ENCODE measurements at places on chromosomes 4 and X.

DNA sequence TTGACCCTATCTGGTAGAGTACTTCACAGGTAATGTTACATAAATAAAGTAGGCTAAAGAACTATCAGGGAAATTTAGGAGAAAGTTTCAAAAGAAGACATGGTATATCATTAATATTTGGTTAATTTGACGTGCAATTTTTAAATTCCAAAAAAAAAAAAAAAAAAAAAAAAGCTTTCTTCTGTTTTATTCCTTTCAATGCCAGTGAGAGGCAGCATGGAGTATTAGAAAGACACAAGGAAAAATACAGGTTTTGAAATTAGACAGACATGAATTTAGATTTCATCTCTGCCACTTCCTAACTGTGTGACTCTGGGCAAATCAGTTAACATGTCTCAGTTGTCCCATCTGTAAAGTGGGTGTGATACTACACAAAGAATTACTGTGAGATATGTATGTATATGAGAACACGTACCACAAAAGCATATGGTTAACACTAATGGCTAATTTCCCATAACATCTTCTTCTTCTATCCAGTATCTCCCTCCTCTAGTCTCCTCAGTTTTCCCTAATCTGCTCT lies 132.5 kb downstream of the GPC3 start:
- DNase-seq: no peak

DNA sequence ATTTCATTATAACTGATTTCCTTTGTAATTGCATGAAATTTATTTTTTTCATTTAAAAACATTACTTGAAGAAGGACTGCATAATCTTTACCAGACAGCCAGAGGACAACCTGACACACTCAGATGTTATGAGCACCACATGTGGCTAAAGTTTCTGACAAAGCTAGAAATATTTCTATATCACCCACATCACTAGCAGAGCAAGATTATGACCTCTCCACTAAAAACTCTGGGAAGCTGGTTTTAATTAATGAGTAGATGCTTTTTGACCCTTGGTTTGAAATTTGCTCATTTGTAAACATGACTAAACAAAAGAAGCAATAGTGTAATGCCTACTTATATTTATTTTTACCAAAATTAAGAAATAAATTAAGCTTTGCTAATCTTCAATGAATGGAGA lies 661.5 kb upstream of the EPHA5 start:
- DNase-seq: no peak

GRCh38 chr4:55237839-55238238 lies 108.2 kb upstream of the SRD5A3 start:
- no peak for DNase-seq

DNA sequence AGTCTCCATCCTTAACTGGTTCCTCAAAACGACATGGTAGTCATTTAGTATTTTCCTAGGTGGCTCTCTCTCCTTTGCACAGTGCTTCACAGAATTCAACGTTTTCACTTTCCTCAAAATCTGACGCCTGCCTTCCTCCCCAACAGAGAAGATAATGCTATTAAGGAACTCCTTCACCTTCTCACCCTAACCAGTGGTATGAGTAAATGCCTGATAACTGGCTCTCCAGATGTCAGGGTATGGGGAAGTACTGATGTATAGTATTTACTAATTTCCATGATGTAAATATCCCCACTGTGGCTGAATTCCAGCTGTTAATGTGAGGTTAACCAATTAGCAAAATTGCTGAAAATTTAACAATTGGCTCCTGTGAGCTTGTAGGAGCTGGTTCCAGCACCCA lies 28.8 kb upstream of the NSUN7 start:
- DNase-seq: no peak

- DNase-seq: no peak
Observed at GRCh38 chr4:8340781-8341241, 71.3 kb downstream of the HTRA3 start.

- no peak for DNase-seq
Observed at GRCh38 chr4:121666091-121666679, 30.6 kb downstream of the ANXA5 start.

GRCh38 chr4:60389633-60390032 lies 810.5 kb upstream of the ADGRL3 start:
- DNase-seq: no peak

- DNase-seq: no peak
Observed at GRCh38 chr4:81786063-81786763, 314.5 kb upstream of the RASGEF1B start.

GRCh38 chr4:23942471-23942870 lies 52.6 kb upstream of the PPARGC1A start:
- no peak for DNase-seq

- no peak for DNase-seq
Observed at GRCh38 chrX:13721371-13721770, 13.0 kb downstream of the TRAPPC2 start.

DNA sequence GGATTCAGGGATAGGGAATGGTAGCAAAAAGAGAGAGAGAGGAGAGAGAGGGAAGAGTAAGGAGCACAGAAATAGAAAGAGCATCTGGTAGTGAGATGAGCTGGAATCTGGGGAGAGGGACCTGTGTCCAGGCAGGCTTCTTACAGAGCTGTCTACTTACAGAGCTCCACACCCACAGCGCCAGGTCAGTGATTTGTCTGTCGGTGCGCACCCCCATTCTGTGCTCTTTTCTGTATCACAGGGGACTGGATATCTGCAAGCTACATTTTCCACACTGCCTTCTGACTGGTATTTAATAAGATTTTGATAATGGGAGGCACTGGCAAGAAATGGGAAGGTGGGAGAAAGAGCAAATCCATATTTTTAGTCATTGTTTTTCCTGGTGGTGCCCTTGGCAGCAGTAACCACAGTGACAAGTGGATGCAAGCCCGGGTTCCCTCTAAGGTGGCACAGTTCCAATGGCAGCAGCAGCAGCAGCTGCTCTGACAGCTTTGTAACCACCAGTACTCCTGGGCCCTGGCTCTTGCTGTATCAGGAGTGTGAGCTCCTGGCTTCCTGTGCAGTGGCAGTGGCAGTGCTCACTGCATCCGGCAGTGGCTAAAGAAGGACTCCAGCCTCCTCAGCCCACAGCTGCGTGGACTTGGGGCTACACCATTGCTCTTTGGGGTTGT lies 300.5 kb downstream of the TRIML1 start:
- no peak for DNase-seq

DNA sequence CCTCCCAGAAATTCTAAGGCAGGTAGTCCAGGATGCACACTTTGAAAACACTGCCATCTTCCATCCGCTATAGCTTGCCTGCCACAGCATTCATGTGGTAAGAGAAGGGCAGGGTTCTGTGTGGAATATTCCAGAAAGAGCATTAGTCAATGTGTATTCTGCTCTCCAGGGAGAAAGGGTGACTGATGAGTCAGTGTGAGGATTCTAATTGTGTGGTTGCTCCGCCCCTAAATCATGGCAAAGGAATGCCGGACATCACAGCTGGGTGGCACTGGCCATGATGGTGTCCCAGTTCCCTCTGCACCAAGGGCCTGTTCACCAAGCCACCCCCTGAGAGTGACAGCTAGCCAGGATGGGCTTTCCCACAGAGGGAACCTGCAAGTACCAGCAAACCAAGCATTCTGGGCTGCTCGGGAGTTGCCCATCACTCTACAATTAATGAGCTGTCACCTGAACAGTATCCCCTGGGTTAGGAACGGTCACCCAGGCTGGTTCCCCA lies 9.5 kb downstream of the IDS start:
- DNase-seq: no peak

GRCh38 chr4:146458594-146458993 lies 63.1 kb downstream of the SLC10A7 start:
- DNase-seq: no peak

- no peak for DNase-seq
Observed at GRCh38 chrX:17798921-17799320, 61.6 kb downstream of the SCML1 start.

GRCh38 chrX:155052738-155053498 lies 18.0 kb downstream of the CMC4 start:
- no peak for DNase-seq

DNA sequence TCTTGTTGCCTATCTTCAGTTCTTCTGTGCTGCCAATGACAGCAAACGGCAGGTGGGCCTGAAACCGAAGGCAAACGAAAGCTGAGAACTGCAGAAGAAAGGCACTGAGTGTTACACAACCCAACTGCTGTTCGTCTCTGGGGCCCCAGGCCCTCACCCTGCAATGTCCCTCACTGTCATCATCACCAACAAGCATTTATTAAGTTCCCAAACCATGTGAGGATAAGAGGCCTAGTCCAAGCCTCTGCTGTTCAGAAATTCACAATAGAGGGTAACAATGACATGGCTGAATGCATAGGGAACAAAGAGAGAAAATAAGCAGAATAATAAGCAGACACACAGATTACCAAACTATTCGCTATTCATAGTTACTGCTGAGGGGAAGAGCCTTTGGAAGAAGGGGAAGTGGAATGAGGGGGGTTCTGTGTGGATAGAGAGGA lies 34.5 kb upstream of the NKRF start:
- no peak for DNase-seq

- no peak for DNase-seq
Observed at GRCh38 chrX:82676386-82676785, 831.7 kb upstream of the POU3F4 start.

DNA sequence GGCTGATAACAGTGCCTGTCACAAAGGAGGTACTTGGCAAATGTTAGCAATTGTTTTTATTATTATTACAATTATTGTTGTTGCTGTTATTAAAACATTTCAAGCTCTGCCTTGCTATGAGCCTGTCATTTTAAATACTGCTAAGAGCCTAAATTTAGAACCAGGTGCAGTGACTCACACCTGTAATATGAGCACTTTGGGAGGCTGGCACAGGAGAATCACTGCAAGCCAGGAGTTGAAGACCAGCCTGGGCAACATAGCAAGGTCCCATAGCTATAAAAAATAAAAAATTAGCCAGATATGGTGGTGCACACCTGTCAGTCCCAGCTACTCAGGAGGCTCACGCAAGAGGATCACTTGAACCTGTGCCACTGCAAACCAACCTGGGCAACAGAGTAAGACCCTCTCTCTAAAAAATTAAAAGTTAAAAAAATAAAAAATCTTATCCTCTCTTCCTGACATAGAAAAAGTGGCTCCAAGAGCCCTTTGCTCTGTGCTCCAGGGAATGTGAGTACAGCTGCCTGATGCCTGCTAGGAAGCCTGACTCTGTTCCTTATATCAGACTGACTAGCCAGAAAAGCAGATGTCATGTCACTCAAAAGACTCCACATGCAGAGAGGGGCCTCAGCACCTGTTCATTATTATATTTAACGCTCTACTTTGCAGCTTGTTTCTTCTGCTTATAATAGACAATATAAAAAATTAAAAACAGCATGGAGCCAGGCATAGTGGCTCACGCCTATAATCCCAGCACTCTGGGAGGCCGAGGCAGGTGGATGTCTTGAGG lies 234.0 kb downstream of the OPHN1 start:
- no peak for DNase-seq

DNA sequence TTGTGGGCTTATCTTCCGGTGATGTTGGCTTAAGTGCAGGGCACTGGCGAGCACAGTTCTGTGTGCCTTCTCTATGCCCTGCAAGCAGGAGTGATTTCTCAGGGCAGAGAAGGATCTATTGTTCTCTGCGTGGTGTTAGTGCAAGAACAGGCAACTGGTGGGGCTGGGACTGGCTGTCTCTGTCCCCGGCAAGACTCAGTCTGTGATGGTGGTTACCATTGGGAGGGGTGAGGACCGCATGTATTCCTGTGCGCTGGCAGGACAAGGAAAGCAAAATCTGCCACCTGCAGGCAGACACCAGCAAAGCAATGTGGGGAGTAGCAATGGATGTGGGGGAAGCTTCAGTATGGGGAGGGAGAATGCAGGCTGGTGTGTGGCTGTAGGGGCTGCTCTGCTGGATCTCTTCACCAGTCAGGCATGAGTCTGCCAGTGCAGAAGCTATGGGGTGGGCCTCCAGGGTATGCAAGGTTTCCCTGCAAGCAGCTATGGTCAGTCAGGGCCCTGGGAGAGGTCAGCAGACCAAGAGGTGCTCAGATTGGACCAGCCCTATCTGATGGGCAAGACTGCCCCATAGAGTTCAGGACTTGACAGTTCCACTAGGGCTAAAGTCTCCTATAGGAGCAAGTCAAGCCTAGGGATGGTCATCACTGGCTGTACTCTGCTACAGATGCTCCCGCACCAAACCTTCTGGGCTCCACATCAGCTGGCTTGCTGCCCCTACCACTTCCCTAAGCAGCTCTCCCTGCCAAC lies 16.8 kb downstream of the PF4 start:
- DNase-seq: no peak

- no peak for DNase-seq
Observed at GRCh38 chr4:76703123-76703490, 194.8 kb downstream of the SOWAHB start.

DNA sequence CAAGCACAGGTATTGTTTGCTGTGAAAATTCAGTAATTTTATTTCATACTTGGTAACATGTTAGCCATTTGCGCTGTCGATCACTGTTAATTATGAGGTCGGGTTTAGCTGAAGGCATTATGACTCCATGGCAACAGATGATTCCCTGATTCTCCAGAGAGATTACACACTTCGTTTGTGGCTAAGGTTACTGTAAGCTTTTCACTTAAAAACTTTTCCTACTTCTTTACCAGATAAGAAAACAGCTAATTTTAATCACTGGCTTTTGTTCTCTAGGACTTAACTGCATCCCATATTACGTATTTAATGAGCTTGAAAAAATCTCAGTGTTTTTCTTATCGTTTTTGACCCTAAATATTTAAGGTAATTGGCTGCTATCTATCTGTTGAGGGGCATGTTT lies 2.1 kb downstream of the GSTCD start:
- no peak for DNase-seq

DNA sequence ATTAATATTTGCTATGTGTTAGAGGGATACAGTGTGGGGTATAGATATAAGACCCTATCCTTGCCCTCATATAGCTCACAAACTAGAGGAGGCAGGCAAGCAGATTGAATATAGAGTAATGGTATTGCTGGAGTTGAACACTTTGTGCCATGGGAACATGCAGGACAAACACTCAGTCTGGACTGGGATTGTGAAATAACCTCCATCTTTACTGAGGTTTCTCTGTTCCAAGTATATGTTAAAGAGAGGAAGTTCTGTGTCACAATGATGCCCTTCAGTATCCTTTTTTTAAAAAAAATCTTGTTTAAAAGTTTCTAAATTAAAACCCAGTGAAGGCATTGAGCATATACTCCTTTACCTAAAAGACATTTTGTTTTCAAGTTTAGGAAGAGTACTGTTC lies 8.7 kb downstream of the FABP2 start:
- no peak for DNase-seq

DNA sequence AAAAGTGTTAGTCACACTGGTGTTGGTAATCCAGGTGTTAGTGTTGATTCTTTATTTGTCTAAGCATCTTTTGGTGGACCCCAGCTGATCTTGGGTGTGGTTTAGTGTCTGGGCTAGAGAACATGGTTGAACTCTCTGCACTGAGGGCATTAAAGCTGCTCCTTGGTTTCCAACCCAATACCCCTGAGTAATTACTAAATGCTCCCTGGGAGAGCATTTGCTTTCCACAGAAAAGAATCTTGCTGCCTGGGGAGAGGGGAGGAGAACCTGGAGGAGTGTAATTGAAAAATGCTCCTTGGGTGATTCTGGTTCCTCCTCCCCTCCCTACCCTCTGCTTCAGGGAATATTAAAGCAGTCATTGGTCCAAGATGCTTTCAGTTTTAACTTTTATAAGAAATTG lies 3.1 kb downstream of the GUCY1B1 start:
- no peak for DNase-seq

Data from CD4-positive, alpha-beta T cell treated with Interleukin-1 beta for 1 hour (primary cell).